ENCODE measurements at places on chromosomes 7 and 10. TPM values are rescaled to one million over a fixed set of nuclear protein-coding genes. Genes with fewer than 3 reads are reported as not detected.

The CPN1 gene
- total RNA-seq: not detected

The VIPR2 gene
- total RNA-seq: 15.2 TPM

The STK31 gene
- not detected for total RNA-seq

The IFIT1B gene
- not detected for total RNA-seq

The ANKRD30A gene
- not detected for total RNA-seq

The PAPOLB gene
- 0.05 TPM for total RNA-seq

The ATE1 gene
- total RNA-seq: 34.6 TPM

GRCh38 chr10:89454561-89455347 is 40.4 kb downstream of the IFIT5 start:
- DNase-seq: no peak

- DNase-seq: peak; percentile 50
Observed at GRCh38 chr7:35694161-35694783, 663 bp downstream of the HERPUD2 start.

DNA sequence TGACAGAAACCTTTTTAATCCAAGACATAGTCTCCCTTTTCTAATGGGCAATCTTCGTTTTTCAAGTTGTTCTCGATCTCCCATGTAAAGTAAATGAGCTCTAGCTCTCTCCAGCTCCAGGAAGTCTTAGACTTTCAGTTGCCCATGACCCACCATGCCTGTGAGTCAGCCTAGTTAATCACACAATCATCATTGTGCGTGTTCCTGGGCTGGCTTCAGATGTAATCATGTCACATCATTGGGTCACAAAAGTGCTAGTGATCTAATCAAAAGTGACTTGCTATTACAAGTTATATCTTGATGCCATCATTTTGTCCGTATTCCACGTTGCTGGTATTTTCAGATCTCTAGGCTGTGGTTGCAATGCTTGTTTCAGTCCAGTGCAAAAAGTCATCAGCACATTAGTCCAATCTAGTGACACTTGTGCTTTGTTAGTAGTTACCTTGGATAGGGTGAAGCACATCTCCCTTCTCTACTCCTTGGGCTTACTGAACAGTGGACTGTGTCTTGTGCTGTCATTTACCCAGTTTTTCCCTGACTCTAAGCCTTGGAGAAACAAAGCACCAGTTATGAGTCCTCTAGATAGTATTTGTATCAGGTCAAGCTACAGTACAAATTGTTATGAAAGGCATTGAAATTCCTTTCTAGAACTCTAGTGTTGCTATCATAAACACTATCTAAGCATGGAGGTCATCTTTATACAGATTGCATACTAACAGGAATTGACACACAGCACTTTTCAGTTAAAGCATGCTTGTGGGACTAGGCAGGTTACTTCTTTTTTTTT is 316.6 kb downstream of the GFRA1 start:
- DNase-seq: no peak

DNA sequence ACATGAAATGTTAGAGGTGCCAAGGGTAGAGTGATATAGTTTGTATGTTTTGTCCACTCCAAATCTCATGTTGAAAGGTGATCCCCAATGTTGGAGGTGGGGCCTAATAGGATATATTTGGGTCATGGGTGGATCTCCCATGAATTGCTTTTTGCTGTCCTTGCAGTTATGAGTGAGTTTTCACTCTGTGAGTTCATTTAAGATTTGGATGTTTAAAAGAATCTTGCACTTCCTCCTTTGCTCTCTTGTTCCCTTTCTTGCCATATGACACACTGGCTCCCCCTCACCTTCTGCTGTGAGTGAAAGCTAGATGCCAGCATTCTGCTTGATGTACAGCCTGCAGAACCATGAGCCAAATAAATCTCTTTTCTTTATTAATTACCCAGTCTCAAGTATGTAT is 269.2 kb downstream of the ZWINT start:
- DNase-seq: no peak

DNA sequence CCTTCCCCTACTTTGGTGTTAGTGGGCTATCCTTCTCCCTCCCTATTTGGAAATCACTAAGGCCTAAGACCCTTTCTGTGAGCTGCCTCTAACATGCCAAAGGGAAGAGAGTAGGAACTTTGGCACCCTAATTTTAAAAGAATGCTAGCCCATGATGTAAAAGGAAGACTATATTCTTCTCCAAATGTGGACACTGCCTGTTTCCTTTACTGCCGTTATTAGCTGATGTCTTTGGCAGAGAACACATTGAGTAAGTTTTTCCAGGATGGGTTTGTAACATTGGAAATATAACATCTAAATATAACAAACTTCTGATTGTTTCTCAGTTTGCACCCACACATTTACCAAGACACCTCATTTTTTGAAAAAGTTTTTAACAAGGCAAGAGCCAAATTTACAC is 56.9 kb upstream of the TNKS2 start:
- DNase-seq: no peak

DNA sequence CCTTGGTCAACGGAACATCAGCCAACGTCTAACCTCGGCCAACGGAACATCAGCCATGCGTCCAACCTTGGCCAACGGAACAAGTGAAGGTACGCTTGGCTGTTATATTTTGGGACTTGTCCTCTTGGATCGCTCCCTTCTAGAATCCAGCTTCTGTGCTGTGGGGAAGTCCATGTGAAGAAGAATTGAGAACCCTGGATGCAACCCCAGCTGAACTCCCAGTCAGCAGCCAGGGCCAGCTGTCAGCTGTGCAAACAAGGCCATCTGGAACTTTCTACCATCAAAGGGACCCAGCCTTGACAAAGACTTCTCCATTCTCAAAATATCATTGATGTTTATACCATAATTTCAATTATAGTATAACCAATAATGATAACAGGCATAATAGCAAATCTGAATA is 43.3 kb upstream of the ITGA8 start:
- no peak for DNase-seq

DNA sequence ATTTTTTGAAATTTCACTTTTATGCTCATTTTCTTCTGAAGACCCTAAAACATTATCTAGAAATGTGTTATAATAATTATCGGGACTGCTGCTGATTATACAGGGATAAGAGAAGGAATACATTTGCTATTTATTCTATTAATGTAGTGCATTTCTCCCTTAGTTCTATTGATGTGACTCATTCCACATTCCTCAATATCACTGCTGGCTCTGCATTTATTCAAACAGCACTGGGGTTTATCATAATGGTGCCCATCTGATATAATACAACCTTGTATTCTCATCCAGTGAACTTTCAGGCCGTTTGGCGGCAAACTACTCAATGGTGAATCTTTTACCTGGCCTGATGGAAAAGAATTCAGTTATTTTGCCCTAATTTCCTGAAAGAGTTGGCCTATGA is 7.8 kb downstream of the KCND2 start:
- DNase-seq: no peak

DNA sequence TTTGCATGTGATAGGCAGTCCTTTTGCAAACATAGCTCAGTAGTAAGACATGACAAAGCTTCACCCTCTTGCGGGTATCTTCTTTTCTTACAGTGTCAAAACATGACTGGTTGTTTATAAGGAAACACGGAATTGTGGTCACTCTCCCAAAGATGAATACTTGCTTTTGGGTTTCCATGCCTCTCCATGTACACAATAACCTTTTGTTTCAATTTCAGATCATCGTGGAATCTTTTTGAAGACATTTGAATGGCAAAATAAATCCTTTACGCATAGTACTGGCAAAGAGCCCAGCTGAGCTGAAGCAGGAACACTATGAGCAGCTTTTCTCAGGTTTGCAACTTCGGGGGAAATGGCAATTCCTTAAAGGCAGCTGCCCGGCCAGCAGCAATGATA is 156.8 kb upstream of the FRMD4A start:
- DNase-seq: no peak

DNA sequence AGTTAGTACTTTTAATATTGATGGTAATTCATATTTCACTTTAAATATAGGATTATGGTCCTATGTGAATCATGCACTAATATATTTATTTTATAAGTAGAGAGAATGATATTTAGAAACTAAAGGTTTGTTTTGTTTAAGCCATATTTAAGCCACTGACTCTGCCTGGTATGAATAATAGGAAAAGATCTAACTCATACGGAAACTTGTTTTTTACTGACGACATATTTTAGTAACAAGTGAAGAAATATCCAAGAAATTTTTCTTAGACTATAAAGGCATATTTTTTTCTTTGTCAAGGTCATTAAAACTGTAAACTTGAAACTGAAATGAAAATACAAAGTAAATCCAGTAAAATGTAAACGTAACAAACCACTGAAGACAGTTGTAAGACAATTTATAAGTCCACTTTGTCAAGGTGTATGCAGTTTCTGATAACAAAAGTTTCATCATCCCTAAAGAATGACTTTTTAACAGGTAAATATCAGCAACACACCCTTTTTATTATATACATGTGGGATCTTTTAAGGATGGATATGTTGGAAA is 147.1 kb downstream of the PHF14 start:
- DNase-seq: no peak

DNA sequence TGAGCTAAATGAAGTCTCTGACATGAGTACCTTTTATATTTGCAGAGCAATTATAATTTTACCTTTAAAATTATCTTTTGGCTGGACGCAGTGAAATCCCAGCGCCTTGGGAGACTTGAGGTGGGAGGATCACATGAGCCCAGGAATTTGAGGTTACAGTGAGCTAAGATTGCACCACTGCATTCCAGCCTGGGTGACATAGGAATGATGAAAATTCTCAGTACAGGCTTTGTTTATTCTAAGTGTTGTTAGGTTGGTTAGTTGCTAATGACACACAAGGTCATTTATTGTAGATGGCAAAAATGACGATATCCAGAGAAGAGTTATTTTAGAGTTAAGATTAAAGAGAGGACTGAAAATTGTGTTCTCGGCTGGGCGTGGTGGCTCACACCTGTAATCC is 87.6 kb downstream of the XRCC2 start:
- DNase-seq: no peak

- peak; percentile 65 for DNase-seq
Observed at GRCh38 chr7:2520131-2520760, 672 bp downstream of the LFNG start.

All from Right ventricle myocardium superior (tissue), 1 donor.